ENCODE measurements at places on chromosomes 4 and X.

GRCh38 chr4:39657465-39657864, 18.8 kb upstream of the SMIM14 start:
- DNase-seq: no peak

DNA sequence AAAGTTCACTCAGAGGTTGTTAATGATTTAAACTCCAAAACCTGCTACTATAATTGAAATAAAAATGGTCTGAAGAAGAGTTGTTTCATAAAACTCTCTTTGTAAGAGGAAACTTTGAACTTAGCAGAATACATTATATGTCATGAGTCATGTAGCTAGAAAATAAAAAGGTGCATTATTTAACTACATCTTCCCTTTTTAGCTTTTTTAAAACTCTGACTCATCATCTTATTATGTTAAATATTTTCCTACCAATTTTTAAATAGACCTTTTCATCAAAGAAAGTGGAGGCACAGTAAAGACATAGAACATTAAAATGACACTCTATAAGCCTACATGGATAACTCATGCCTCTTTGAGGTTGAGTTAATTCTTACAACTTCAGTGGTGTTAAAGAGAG, 1.2 kb upstream of the ZNF827 start:
- no peak for DNase-seq

- no peak for DNase-seq
Observed at GRCh38 chr4:90118527-90119195, 8.5 kb upstream of the CCSER1 start.

DNA sequence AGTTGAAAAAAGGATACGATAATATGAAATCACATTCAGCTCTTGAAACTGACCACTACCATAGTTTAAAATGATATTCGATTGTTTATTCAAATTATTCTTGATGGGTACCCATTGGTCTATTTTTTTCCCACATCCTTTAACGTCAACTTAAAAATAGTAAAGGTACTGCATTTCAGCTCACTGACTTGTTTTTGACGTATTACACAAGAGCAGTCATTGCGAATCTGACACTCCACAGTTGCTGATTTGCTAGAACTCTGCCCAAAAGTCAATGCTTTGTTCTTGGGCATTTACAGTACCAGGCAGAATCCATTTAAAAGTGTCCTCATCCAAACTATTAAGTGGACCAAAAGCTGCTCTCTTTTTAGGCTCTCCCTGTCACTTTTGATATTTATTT, 1.2 kb upstream of the PDS5A start:
- DNase-seq: no peak

- no peak for DNase-seq
Observed at GRCh38 chr4:82618103-82618720, 56.4 kb upstream of the TMEM150C start.

- no peak for DNase-seq
Observed at GRCh38 chr4:141642063-141642462, 5.7 kb downstream of the IL15 start.

DNA sequence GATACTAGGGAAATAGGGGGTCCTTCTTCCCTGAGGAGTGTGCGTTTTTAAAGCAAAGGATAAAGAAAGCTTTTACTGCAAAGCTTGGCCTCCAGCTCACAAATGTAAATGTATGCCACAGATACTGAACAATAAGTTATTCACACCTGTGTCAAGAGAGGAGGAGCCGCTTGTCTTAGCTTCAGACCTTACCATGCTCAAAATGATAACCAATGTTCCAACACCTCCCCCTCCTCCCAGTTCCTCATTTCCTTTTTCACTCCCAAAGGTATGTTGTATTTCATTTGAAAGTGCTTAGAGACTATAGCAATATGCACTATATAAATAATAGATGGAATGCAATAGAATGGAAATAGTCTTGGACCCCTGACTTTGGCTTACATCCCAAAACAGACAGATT, 47.0 kb upstream of the RAPGEF2 start:
- no peak for DNase-seq

GRCh38 chr4:174314770-174315169, 31.1 kb downstream of the CEP44 start:
- DNase-seq: no peak

- no peak for DNase-seq
Observed at GRCh38 chrX:98459669-98460068, 1576.0 kb downstream of the RPA4 start.

DNA sequence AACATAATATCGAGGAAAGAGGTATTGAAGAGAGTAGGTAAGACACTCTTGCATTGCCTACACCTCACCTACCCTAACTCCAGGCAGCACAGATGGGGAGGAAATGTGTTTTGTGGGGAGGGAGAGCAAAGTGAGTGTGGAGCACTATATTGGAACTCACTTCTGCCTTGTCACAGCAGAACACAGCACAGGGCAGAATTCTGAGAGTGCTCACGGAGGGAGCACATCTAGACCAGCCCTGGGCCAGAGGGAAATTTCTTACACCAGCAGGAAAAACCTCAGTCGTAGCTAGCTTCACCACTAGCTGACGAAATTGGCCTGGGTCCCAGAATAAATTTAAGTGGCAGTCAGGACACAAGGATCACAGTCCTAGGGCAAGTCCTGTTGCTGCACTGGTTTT, 517.3 kb downstream of the TMA16 start:
- no peak for DNase-seq

GRCh38 chr4:1171311-1172227, 814 bp downstream of the SPON2 start:
- no peak for DNase-seq

DNA sequence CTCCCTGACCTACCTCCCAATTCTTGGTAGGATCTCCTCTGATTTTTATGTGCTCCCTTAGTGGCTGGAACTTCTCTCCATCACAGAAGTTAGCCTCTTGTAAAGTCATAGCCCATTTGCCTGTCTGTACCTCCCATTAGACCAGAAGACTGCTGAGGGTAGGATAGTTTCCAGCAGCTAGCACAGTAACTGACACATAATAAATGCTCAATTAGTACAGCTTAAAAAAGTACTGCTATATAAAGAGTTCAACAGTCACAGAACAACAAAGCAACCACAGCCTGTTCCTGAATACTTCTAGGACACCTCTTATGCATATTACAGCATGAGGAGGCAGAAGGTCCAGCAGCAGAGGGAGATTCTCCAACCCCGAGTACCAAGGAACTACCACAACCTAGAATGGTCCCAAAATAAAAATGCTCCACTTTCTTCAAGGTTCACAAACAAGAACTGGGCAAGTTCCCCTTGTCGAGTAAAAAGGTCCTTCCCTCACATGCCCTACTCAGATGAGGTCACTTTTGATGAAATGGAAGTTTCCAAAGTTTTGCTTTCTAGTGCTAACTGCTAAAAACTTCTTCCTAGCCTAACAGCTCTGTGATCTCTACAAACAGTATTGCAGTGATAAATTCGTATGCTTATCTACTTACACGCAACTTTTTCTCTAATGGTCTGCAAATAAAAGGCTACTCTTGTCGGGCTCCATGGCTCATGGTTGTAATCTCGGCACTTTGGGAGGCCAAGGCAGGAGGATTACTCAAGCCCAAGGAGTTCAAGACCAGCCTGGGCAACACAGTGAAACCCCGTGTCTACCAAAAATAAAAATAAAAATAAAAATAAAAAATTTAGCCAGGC, 12.8 kb downstream of the MECP2 start:
- DNase-seq: no peak

GRCh38 chrX:129726307-129727111, 12.3 kb upstream of the XPNPEP2 start:
- DNase-seq: no peak

DNA sequence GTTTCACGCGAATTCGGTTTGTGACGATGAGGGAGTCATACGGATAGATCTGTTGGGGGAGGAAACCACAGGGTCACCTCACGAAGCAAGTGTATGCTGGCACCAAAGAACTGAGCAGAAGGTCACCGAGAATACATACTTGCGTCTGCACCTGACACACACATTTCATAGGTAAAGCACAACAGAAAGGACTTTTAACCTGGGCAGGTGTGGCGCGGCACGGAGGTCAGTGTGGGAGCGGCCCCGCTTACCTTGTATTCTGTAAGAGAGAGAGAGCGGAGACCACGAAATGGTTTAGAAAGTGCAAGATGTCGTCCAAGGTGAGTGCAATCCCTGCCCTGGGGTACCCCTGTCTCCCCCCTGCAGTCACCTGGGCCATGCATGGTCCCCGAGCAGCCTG, 43.6 kb upstream of the AFAP1 start:
- DNase-seq: no peak

- no peak for DNase-seq
Observed at GRCh38 chr4:18840481-18840880, 818.9 kb upstream of the LCORL start.

DNA sequence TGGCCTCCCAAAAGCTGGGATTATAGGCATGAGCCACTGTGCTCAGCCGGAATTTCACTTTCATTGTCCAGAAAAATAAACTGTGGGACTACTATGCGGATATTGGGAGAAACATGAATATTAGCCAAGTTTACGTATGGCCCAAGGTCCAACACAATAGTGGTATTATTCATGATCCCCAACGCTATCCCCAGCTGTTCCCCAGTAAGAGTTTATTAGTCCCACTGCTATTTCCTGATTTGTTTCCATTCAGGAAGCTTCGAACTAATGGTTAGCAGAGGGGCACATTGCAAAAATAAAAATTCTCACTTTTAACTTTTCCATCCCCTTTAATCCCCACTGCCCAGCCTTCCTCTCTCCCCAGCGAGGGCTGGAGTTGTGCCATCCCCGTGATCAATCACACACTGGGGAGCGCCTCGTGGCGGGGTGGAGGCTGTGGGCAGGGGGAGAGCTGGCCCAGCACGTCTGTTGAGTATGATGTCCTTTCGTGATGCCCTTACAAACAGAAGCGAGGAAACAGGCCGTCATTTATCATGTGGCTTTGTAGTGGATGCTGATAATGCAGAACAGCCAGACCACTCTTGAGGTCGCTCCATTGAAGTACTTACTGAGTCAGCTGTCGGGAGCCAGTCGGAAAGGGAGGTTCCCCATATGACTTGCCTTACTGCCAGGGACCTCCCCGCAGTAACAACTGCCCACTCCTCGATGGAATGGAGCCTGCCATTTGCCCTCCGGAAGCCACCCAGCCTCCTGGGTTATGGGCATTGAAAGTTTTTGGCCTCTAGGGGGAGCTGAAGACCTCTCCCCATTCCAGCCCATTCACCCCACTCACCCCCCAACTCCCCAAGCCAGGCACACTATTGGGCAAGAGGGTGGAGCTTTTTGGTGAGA, 117.0 kb downstream of the KDR start:
- no peak for DNase-seq

- no peak for DNase-seq
Observed at GRCh38 chr4:1748465-1748995, 27.2 kb downstream of the TACC3 start.

- no peak for DNase-seq
Observed at GRCh38 chr4:89287945-89288344, 19.7 kb downstream of the GPRIN3 start.

GRCh38 chr4:87392183-87392582, 1.2 kb upstream of the HSD17B11 start:
- DNase-seq: no peak

Data from SIG-M5 (cell line).